ENCODE measurements at places on chromosomes 16 and 17.

DNA sequence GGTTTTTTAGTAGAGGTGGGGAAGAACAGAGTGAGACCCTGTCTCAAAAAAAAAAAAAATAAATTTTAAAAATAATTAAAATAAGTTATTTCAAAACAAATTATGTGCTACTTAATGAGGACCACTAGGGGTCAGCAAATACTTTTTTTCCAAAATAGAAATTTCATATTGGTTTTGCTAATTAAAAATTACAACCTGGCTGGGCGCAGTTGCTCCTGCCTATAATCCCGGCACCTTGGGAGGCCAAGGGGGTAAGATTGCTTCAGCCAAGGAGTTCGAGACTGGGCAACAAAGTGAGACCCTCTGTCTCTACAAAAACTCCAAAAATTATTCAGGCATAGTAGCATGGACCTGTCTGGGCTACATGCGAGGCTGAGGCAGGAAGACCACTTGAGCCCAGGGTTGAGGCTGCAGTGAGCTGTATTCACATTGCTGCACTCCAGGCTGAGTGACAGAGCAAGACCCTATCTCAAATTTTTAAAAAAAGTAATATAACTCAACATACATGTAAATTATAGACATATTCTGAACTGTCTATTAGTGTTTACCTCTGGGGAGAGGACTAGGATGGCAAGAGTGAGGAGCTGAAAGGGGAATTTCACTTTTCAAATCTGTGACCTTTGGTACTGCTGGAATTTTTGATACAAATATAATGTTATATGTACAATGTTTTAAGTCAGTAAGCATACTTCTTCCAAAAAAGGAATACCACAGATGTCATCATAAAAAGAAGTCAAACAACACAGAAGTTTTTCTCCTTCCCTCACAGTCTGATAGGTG is 8.1 kb downstream of the MEIOB start:
- no peak for DNase-seq

DNA sequence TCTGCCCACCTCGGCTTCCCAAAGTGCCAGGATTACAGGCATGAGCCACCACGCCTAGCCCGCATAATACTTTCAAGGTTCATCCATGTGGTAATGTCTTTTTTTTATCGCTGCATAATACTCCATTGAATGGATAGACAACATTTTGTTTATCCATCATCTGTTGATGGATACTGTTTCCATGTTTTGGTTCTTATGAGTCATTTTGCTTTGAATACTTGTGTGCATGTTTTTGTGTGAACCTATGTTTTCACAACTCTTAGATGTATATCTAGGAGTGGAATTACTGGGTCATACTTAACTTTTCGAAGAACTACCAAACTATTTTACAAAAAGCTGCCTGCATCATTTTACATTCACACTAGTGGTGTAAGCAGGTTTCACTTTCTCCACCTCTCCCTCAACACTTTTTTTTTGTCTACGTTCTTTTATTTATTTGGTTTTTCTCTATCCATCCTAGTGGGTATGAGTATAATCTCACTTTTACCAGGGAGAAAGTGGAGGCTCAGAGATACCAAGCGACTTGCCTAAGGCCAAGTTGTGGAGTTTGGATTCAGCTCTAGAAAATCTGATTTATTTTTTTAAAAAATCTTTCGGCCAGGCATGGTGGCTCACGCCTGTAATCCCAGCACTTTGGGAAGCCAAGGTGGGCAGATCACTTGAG is 151.2 kb downstream of the CMIP start:
- DNase-seq = no peak

- DNase-seq = no peak
Observed at GRCh38 chr17:43428524-43428923, 29.7 kb downstream of the ARL4D start.

DNA sequence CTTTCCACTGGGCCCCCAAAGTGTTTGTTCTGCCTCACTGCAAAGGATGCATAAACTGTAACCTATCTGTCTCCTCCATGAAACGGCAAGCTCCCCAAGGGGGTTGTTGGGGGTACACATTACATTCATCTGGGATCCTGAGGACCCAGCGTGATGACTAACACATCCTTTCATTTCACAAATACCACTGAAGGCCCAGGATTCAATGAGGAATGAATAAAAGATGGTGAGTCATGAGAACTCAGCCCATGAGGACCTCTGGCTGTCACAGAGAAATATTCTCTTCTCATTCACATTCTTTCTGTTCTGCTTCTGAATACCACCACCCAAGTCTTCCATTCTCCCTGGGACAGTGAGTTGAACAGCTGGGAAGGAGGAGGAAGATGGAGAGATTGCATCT is 149.8 kb downstream of the RBFOX3 start:
- no peak for DNase-seq

DNA sequence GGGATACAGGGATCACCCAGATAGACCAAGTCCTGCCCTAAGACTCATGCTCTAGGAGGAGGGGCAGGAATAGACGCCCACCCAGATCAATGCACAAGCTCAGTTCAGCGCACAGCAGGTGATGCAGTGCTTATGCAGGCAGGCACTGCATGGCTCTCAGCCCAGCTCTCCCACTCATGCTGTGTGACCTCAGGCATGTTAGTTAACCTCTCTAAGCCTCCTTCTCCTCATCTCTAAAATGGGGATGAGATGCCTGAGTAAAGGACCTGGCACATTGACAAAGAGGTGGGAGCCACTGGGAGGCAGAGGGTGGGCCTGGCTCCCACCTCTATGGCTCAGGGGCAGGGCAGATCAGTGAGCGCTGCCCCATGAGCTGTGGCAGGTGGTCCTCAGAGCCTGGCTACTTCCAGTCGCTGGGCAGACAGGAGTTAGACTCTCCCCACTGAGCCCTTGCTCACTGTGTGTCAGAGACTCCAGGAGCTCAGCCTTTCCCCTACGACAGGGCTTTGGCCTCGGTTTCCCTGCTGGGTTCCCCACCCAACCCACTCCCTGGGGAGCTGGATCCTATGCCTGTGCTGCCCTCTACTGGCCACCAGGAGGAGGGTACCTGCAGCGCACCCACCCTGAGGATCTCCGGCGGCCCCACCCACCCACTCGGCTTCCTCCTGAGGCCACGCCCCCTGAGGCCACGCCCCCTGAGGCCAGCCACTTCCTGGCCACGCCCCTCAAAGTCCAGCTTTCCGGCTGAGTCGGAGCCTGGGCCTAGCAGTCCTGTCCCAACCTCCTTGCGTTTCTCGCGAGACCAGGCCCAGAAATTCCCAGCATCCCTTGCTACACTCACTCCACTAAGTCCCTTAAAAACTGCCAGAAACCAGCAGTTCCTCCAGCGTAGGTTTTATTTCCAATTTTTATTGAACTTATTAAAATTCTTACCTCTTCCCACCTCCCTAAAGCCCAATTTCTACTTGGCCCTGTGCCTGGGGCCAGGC is 196.1 kb downstream of the GSG1L start:
- peak; percentile 33 for DNase-seq

- DNase-seq = no peak
Observed at GRCh38 chr16:8866118-8866883, 2.5 kb downstream of the CARHSP1 start.

- no peak for DNase-seq
Observed at GRCh38 chr17:20275653-20276052, 191.7 kb downstream of the LGALS9B start.

DNA sequence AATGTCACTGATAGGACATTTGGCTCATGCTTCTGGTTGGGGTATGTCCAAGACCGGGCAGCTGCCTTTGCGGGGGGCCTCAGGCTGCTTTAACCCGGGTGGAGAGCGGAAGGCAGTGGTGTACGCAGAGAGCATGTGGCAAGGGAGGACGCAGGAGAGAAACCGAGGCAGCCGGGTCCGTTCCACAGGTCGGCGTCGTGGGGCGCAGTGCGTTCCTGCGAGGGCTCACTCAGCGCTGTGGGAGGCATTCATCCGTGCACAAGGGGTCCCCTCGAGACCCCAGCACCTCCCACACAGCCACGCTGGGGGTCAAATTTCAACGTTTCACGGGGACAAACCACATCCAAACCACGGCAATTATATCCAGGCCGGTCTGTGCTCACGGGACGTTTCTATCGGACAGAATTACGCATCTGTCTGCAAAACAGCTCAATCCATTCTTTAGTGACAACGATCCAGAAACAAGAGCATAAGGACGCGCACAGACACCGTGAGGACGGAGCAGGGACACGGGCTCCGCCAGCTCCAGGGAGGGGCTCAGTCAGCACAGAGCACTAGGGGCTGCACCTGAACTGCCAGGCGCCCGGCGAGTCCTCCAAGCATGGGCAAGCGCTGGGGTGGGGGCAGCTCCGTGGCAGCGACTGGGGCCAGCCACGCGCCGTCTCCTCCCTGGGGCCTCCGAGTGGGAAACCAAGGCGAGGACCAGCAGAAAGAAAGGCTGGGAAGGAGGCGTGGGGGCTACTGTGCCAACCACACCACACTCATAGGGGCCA is 108.4 kb upstream of the METRNL start:
- DNase-seq = no peak

- DNase-seq = no peak
Observed at GRCh38 chr17:75636381-75637142, 3.3 kb downstream of the SMIM5 start.

GRCh38 chr16:68529931-68530701 is 9.0 kb upstream of the ZFP90 start:
- peak; percentile 92 for DNase-seq

GRCh38 chr17:28071891-28072606 is 29.6 kb downstream of the NLK start:
- DNase-seq = no peak

DNA sequence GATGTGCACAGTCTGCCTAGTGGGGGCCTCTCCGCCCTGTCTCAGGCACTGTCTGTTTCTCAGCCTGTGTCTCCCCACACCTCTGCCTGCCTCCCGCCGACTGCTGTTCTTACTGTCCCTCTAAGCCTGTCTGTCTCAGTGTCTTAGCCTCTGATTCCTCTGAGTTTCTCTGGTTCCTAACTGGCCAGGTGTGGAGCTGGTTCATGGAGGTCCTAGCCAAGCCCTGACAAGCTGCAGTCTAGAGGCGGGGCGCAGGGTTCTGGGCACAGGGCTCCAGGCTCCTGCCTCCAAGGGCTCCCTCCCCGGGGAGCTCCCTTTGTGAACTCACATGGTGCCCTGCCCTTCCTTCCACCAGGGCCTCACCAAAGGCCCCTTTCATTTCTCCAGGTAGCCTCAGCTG is 19.4 kb downstream of the C17orf100 start:
- no peak for DNase-seq

GRCh38 chr16:28526201-28527099 is 12.3 kb downstream of the NUPR1 start:
- DNase-seq = no peak

DNA sequence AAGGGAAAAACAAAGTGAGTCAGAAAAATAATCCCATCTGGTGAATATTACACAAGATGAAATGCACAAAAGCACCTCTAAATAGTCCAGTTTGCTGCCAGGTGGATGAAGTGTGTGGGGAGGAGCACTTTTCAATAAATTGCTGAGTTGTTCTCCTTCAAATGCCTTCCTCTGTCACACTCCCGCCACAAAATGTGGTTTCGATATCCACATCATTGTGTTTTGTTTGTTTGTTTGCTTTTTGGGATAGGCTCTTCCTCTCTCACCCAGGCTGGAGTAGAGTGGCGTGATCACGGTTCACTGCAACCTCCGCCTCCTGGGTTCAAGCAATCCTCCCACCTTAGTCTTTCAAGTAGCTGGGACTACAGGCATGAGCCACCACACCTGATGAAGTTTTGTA is 24.6 kb upstream of the SHISA9 start:
- no peak for DNase-seq

GRCh38 chr17:39054111-39054645 is 87.0 kb upstream of the FBXO47 start:
- no peak for DNase-seq
